Thyroid gland (tissue), 4 donors: ENCODE measurements at places on chromosomes 13 and 19. TPM values are rescaled to one million over a fixed set of nuclear protein-coding genes. Genes with fewer than 3 reads are reported as not detected.

- H3K4me3 ChIP-seq: no peak overlapping the region
- H3K36me3 ChIP-seq: no peaks in the 10 kb centered on the region
- no peaks in the 10 kb centered on the region for H3K27me3 ChIP-seq
- H3K4me1 ChIP-seq: peaks cover 23% of the 10 kb centered on the region
- peak overlapping the region; percentile 30 for H3K27ac ChIP-seq
Observed at GRCh38 chr13:23558675-23559536, 11.3 kb upstream of the TNFRSF19 start.

Gene UGGT2
- 80.1 TPM for total RNA-seq

Gene GFY
- total RNA-seq: not detected

GRCh38 chr19:49430678-49431329 is 5.6 kb downstream of the GFY start:
- DNase-seq: no peak
- no peaks in the 10 kb centered on the region for H3K36me3 ChIP-seq
- no peak overlapping the region for H3K27ac ChIP-seq
- H3K27me3 ChIP-seq: peaks cover 53% of the 10 kb centered on the region
- H3K4me1 ChIP-seq: peaks cover 8% of the 10 kb centered on the region
- H3K4me3 ChIP-seq: no peak overlapping the region

Gene ZFP28
- total RNA-seq: 6.6 TPM
